SJCRH30 (cell line): ENCODE measurements at places on chromosomes 16 and 17.
A peak's percentile ranks its signal among the peaks of the same experiment; 100 is the strongest.

GRCh38 chr16:3143598-3144320 is 8.9 kb downstream of the ZNF213 start:
- DNase-seq = no peak

- DNase-seq = no peak
Measured at GRCh38 chr17:39740357-39741111, 2.8 kb downstream of the GRB7 start.

DNA sequence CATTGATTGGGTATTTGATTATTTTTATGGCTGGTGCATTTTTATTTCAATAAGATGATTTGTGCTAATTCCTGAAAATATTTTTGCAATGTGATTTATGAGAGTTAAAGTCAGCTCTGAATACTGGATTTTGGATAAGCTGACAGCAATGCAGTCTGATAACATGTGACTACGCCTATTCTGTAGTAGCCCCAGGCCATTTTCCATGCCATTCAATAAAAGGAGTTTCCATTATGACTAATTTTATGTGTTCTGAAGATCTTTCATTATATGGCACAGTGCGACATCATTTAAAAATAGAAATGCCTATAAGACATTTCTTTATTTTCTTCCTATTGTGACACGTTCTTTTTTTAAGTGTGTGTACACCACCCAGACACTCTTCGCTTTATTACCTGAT is 46.3 kb downstream of the KCNJ2 start:
- no peak for DNase-seq

DNA sequence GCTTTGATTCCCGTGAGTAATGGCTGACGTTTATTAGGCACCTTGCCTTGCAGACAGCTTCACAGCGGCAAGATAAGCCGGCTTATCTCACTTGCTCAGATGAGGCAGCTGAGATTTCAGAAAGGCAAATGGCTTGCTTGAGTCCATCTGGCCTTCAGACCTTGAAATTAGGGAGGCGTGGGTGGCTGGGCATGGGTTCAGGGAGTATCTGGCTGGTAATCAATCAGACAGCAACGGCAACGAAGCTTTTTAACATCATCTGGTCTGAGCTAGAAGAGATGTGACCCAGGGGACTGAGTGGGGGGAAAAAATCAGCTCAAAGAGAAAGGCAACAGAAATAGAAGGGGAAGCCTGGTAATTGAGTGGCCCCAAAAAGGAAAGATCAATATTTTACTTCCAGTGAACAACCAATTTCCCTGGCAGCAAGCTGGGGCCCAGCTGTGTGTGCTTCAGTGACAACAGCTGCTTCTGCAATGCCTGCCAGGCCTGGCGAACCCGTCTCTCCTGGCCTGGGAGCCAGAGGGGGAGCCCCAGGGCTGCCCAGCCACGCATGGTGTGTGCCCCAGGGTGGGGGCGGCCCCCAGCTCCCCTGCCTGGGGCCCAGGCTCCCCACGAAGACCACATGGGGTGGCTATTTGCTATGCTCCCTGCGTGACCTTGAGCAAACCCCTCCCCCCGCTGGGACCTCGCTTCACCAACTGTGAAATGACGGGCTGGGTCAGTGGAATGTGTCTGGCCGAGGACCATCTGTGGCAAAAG is 34.0 kb downstream of the RAB11FIP4 start:
- peak; percentile 66 for DNase-seq

DNA sequence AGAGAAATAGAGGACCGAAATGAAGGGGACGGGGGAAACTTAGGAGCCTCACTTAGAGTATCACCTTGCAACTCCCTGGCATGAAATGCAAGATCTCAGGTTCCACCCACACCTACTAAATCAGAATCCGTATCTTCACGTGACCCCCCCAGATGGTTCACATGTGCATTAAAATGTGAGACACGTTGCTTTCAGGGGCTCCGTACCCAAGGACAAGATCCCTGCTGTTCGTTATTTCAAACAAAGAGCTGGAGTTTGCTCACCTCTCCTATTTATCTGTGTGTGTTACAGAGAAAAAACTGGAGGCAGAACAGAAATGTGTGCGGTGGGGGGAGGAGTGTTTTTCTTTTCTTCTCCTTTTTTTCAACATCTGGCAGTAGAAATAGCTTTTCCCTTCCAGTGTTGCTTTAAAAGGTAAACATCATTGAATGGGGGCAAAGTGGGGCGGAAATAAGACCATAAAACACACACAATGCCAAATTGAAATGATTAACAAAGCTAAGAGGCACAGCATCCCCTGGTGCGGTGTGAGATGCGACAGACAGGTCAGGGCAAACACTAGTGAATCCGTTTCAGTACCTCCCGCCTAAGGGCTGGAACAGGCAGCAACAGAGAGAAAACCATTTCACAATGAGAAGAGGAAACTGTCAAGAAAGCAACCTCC is 145.4 kb downstream of the SOX9 start:
- DNase-seq = no peak

GRCh38 chr17:73718912-73719311 is 74.7 kb upstream of the SDK2 start:
- peak; percentile 51 for DNase-seq

GRCh38 chr16:86854058-86854621 is 275.8 kb downstream of the FOXL1 start:
- no peak for DNase-seq

DNA sequence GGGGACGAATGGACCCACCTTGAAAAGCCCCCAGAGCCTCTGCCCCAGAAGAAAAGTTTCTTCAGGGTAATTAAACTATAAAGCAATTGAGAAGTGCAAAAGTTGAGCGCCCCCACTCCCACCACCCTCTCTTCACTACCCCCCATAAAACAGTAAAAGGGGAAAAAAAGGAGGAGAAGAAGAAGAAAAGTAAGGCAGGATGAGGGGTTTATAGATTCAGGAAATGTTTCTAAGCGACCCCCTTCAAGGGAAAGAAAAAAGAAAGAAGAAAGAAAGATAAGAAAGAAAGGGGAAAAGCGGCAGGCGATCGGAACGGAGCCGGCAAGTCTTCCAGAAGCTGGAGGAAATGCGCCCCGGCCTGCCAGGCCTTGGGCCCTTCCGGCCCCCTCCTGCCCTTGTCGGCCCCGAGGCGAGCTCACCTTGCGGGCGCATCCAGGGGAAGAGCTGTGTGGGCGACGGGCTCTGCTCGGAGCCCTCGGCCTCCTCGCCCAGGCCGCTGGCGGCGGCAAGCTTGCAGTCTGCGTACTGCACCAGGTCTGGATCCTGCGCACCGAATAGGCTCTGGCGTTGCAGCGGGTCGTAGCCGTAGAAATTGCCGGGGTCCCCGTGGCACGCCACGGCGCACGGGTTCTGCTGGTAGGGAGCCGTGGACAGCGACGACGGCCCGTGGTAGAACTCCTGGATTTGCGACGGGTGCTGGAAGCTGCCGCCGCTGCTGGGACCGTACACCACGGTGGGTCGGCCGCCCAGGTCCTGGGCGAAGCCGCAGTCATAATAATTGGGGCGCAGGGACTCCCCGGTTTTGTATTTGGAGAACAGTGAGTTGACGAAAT is 1.0 kb downstream of the HOXB8 start:
- DNase-seq = no peak

- DNase-seq = no peak
Measured at GRCh38 chr16:67248073-67248400, 742 bp upstream of the SLC9A5 start.

DNA sequence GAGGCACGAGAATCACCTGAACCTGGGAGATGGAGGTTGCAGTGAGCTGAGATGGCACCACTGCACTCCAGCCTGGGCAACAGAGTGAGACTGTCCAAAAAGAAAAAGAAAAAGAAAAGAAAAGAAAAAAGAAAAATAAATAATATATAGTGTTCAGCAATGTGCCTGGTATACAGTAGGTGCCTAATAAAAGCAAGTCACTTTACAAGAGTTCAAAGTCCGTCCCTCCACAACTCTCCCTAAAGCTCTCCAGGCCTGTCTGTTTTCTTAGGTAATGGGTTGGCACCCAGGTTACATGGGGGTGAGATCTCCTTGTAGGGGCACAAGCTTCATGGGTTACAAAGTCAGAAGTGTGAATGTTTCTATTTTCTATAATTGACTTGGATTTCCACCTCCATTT is 16.6 kb upstream of the ANKRD40CL start:
- no peak for DNase-seq

GRCh38 chr16:50263060-50263909 is 3.1 kb upstream of the ADCY7 start:
- peak; percentile 44 for DNase-seq

DNA sequence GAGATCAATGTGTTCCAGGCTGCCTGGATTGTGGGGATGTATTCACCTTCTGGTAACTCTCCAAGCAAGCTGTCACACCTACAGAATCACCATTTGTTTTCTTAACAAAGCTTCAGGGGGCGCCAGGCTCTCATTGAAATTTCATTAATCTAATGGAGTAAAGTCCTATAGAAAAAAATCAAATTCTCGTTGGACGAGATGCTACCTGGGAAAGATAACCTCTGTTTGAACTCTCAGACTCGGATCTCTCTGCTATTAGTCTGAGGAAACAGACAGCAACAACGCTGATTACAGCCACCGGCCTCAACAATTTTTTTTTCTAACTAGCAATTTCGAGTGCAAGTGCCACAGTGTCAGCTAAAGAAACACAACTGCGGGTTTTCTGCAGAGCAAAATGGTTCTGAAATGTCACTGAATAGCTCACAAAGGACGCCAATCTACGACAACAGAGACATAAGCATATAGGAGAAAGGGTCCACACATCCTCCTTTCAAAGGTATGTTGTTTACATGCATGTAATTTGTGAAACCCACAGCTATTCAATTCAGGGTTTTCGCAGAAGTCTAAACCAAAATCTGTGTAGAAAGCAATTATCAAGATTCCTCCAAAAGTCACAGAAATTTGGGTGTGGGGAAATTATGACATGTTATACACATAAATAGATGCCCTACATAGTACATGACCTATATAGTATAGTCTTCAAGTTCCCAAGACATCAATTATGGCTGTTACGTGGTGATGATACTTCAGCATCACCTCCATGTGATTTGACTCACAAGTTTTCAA is 135.8 kb downstream of the SKAP1 start:
- no peak for DNase-seq

DNA sequence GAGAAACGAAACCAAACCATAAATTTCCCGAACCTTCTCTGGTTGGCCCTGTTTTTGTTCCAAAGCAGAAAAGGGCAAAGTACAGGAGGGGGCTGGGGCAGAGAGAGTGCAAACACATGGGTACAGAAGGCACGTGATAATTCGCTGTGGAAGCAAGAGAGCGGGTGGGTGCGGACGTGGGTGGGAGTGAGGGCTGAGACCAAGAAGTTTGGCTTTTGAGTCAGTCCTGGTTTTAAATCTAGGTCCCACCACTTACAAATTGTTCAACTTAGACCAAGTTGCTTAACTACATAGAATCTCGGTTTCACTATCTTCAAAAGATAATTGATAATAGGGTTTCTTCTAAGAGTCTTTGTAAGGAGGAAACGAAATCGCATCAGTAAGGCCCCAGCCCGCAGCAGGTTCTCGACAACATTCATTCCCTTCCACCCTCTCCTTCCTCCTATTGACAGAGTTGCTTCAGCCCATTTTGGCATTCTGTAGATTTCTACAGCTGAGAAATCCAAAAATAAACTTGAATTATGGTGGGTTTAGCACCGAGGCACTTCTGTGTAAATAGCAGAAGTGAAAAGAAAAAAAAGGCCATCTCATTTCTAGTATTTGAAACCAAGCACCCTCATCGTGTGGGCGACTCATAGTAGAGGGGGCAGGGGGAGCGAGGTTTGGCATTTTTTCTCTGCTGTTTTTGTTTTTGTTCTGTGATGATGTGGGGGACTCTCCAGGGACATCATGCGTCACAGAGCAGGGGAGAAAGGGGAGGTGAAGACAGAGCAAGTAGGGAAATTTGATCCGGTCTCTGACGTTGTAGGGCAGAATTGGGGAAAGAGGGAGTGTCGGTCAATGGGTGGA is 33.6 kb upstream of the CCR7 start:
- DNase-seq = peak; percentile 27

GRCh38 chr17:27320222-27320560 is 26.3 kb downstream of the WSB1 start:
- DNase-seq = no peak

DNA sequence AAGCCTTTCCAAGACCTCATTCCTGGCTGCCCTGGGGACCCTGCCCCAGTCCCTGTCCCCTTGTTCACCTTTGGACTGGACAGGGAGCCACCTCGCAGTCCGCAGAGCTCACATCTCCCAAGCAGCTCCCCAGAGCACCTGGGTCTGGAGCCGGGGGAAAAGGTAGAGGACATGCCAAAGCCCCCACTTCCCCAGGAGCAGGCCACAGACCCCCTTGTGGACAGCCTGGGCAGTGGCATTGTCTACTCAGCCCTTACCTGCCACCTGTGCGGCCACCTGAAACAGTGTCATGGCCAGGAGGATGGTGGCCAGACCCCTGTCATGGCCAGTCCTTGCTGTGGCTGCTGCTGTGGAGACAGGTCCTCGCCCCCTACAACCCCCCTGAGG is 38.7 kb upstream of the IL21R start:
- no peak for DNase-seq

- no peak for DNase-seq
Measured at GRCh38 chr16:12310286-12310685, 333.8 kb downstream of the SNX29 start.

- no peak for DNase-seq
Measured at GRCh38 chr16:16124438-16124837, 98.9 kb downstream of the ABCC6 start.

- DNase-seq = peak; percentile 45
Measured at GRCh38 chr17:47850692-47851573, at the start of gene SP6. TSS of gene SP6 (minus strand) at chr17:47851163. CDS start at chr17:47848429, 2,734 bp downstream.

- DNase-seq = peak; percentile 8
Measured at GRCh38 chr16:82011199-82011641, at the start of gene SDR42E1. TSS of gene SDR42E1 (minus strand) at chr16:82011470. CDS start at chr16:82000858, 10,612 bp downstream.

DNA sequence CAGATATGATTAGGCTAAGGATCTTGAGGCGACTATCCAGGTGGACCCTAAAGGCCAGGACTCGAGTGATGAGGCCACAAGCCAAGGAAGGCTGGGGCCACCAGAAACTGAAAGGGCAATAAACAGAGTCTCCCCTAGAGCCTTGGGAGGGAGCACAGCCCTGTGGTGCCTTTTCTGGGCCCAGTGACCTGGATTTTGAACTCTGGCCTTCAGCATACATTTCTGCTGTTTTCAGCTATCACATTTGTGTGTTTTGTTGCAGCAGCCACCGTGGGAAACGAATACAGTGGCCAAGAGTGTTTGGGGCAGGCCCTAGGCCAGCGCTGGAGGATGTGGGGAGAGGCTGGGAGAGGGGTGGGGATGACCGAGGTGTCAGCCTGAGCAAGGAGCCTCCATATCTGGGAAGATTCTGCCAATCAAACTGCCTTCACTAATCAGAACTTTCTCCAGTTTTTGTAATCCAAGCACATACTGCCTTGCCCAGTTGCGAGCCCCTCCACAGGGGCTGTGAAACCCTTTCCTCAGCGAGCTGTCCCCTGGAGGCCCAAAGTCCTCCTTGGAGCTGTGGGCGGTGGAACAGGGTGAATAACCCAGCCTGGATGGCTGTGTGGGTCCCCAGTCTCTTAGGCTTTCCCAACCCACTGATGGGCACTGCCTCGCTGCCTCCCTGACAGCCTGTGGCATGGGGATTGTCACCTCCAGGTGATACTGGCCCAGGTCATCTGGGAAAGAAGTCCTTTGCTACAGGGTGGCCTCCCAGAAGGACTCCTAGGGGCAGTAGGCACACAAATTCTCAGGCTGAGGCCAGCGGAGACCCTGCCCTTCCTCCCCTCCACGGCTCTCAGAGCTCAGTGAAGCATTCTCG is 16.8 kb downstream of the B9D1 start:
- DNase-seq = no peak

DNA sequence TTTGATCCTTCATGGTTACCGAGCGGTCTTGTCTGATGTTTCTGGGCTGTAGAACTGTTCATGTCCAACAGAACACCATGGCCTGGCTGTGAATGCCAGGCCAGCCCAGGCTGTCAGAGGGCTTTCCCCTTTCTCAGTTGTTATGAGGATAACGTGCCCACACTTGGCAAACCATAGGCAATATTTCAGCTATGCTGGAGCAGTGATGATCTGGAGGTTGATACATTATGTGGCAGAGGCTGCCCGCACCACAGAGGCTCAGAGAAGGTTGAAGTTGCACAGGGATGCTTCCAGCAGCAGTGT is 92.9 kb downstream of the C16orf78 start:
- no peak for DNase-seq
